Fibroblast of lung (primary cell): ENCODE measurements at places on chromosomes 1 and 21. TPM values are rescaled to one million over a fixed set of nuclear protein-coding genes. Genes with fewer than 3 reads are reported as not detected.

The LCE1E gene
- total RNA-seq, result not detected in 2 replicates

- H3K27ac ChIP-seq, result no peak overlapping the region
- H3K4me3 ChIP-seq, result no peak overlapping the region
- no peak for DNase-seq
- H3K27me3 ChIP-seq, result peaks cover 27% of the 10 kb centered on the region
- H3K4me1 ChIP-seq, result no peaks in the 10 kb centered on the region
- no peaks in the 10 kb centered on the region for H3K36me3 ChIP-seq
Observed at GRCh38 chr21:41778930-41779600, 12.2 kb upstream of the RIPK4 start.

The CD101 gene
- total RNA-seq, result under 0.01 TPM in 1 of 2 replicates, not detected in the other

DNA sequence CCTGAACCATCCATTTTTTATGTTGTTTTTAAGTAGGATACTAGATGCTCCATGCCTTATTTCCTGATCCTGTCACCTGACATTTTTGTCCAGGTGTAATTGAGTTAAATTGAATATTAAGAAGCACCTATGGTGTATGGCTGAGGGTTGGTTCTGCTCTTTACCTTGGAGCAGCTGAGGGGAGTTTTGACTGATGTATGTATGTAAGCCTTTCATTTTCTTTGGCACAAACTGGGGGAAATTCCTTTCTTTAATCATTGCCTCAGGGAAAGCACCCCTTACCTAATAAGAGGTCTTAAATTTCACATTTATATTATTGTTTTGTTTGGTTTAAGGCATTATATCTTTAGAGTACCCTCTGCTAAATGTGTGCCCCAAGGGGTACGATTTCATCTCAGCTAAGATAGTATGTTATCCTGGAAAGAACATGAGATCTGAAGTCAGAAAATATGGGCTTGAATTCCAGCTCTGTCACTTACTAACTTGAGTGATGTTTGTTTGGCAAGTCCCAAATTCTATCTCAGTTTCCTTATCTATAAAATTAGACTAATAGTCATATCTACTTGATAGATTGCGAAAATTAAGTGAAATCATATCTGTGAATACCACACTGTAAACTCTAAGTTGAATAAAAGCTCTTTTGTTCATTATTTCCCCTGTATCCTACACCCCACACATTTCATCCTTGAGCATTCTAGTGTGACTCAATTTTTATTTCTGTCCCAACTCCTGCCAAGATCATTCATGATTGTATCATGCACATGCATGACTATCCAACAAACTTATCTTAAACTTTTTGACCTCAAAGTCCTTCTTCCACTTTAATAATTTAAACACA lies 57.7 kb upstream of the NUF2 start:
- no peaks in the 10 kb centered on the region for H3K4me1 ChIP-seq
- H3K36me3 ChIP-seq, result no peaks in the 10 kb centered on the region
- no peaks in the 10 kb centered on the region for H3K27me3 ChIP-seq
- no peak overlapping the region for H3K4me3 ChIP-seq
- no peak overlapping the region for H3K27ac ChIP-seq

GRCh38 chr1:210332233-210332632 lies 3.5 kb downstream of the HHAT start:
- no peaks in the 10 kb centered on the region for H3K27me3 ChIP-seq
- no peaks in the 10 kb centered on the region for H3K36me3 ChIP-seq
- no peak for DNase-seq
- no peak overlapping the region for H3K27ac ChIP-seq
- no peak overlapping the region for H3K4me3 ChIP-seq
- peaks cover 7% of the 10 kb centered on the region for H3K4me1 ChIP-seq
